ENCODE measurements at places on chromosomes 3 and 15. TPM values are rescaled to one million over a fixed set of nuclear protein-coding genes. Genes with fewer than 3 reads are reported as not detected.

DNA sequence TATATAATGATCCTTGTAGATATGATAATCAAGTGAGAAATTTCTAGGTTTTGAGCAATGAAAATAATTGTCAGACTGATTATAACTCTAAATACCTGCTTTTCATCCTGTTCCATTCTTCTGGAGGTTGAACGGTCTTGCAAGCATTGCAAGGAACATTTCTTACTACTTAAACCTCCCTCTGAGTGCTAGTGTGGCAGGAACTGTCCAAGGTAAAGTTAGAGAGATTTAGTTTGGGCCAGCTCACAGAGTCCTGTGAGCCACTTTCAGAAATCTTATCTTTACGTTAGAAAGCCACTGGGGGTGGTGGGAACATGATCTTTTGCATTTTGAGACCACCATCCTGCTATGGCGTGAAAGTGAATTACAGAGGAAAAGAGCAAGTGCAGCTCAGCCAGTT is 121.1 kb upstream of the NPHP3 start:
- DNase-seq = no peak

GRCh38 chr15:101617390-101617965 is 34.7 kb downstream of the TM2D3 start:
- DNase-seq = no peak

Gene KY
- not detected for total RNA-seq

Gene GXYLT2
- total RNA-seq = 13.3 TPM

Gene PLA2G4E
- not detected for total RNA-seq

Gene PEX11A
- 7.8 TPM for total RNA-seq

DNA sequence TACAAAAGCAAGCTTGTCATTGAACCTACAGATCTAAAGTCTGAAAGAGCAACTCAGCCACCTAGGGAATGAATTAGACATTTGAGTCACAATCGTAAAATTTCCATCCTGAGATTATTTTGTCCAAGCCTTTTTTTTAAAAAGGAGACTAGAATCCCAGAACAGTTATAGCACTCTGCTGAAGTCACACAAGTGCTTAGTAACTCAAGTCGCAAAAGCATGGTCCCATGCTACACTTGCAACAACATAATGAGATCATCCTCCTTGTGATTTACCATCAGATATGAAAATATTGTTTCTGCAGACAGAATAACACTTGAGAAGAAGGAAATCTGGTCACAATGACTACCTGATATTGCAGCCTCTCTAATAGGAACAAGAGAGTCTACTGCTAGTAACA is 106.7 kb downstream of the ZIC4 start:
- DNase-seq = no peak

Gene SLC51B
- total RNA-seq = not detected

GRCh38 chr3:122052968-122053367 is 2.2 kb upstream of the CD86 start:
- DNase-seq = no peak

Gene A4GNT
- not detected for total RNA-seq

Gene PARP15
- not detected for total RNA-seq

Gene CLEC3B
- total RNA-seq = not detected

DNA sequence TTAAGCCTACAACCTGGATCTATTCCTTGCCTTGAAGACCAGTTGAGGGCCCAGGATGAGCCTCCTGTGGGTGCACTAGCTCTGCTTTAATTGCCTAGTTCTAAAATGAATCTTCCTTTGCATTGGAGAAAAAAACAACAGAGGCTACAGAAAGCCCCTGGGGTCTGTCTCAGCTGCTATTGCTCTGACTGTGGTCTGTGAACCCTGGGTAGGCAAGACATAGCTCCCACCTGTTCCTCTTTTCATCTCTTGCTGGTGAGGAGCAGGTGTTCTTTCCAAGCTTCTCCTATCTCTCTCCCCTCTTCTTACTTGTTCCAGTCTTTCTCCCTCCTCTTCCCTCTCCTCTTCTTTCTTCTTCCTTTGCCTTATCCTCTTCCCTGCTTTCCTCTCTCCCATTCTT is 28.8 kb downstream of the RBP2 start:
- DNase-seq = no peak

Gene RHOV
- total RNA-seq = 39.5 TPM

- DNase-seq = peak; percentile 77
Observed at GRCh38 chr3:195286115-195286872, 15.3 kb upstream of the XXYLT1 start.

Gene LRRIQ4
- total RNA-seq = not detected

GRCh38 chr15:63056829-63057228 is 14.3 kb downstream of the TPM1 start:
- no peak for DNase-seq

DNA sequence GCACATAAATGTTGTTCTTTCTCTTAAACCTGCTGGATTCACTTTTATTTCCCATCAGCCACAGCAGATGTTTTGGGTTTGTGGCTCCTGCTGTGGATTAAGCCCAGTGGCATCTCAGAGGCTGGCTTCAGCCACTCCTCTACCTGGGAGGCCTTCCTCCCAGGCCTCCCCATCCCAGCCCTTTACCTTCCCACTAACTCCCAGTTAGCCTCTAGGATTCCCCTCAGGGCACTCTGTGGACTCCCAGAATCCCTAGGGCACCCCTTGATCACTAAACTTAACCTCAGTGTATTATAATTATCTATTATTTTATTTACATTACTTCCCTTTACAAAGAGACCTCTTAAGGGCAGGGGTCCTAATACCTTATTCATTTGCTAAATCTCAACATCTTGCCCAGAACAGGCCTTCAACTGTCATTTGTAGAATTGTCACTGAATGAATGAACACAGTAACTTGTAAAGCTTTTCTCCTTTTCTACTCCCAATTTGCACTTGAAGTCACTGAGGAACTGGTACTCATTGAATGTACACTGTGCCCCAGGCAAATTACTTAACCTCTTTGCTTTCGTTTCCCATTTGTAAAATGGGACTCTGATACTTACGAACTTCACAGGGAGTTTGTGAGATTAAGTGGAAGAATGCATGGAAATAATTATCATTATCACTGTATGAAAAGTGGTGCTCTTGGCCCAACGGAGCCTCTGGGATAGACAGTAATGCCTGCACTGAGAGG is 8.3 kb downstream of the CCDC13 start:
- DNase-seq = no peak

DNA sequence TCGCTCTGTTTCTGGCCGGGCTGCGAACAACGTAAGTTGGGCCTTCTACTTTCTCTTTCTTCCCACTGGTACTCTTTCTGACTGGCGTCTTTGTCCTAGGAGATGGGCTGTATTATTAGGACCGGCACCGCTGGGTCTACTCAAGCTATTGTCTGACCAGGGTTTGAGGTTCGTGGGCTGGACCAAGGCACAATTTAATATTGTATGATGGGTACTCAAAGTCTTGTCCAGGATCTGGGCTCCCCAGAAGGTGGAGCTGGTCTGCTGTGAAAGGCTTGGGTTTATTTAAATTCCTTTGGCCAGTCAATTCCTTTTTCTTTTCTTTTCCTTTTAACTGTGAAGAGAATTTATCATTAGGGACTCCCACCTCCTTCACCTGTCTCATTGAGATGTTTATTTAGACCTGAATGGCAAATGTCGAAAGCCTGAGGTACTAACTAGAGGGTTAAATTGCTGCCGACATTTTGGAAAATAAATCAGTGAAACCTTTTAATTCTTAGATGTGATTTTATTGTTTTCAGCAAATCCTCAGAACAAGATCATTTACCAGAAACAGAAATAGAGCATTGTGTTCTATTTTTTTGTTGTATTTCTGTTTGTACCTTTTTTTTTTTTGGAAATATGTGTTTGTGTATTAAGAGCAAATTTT is 410 bp downstream of the LRRC49 start:
- DNase-seq = peak; percentile 56

- DNase-seq = no peak
Observed at GRCh38 chr15:33256874-33257273, 53.9 kb upstream of the RYR3 start.

Gene HDAC11
- total RNA-seq = 24.2 TPM

GRCh38 chr3:69236812-69237707 is 114.7 kb upstream of the LMOD3 start:
- DNase-seq = no peak

GRCh38 chr15:87935583-87935982 is 321.0 kb downstream of the NTRK3 start:
- no peak for DNase-seq

- no peak for DNase-seq
Observed at GRCh38 chr15:37819191-37819590, 115.2 kb upstream of the TMCO5A start.

Gene CRYGS
- 3.4 TPM for total RNA-seq

GRCh38 chr15:79682851-79683288 is 213.9 kb downstream of the MTHFS start:
- peak; percentile 65 for DNase-seq

Gene SERINC4
- total RNA-seq = not detected

Gene IQCH
- 2.1 TPM for total RNA-seq

DNA sequence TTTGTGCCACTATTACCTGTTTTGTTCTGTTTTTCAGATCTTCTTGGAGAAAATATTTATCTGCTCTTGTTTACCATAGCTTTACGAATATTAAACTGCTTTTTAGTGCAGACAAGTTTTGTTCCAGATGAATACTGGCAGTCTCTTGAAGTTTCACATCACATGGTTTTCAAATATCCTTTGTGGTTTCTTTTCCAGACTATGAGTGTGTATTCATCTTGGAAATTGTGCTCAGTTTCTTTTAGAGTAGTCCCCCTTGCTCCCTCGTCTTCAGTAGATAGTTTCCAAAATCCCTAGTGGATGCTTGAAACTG is 1.2 kb downstream of the PIGB start:
- DNase-seq = no peak

Gene FSIP1
- total RNA-seq = 0.81 TPM

Gene EPB42
- not detected for total RNA-seq

- DNase-seq = no peak
Observed at GRCh38 chr3:30948426-30948825, 54.0 kb upstream of the GADL1 start.

Gene CHAC1
- total RNA-seq = 13.3 TPM

GRCh38 chr3:8972639-8973038 is 9.4 kb upstream of the RAD18 start:
- DNase-seq = peak; percentile 66

DNA sequence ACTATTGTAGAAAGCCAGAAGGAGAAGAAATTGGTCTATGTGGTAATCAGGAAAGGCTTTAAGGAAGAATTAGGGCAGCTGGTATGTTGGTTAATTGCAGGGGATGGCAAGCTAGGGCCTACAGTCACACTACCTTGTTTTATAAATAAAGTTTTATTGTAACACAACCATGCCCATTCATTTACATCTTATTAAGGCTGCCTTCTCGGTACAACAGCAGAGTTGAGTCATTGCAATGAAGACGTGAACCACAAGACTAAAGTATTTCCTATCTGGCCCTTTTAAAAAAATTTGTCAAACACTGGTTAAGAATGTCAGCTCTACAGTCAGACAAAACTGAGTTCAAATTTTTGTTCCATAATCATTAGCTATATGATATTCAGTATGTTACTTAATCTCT is 8.3 kb downstream of the SERPINI1 start:
- no peak for DNase-seq

Gene UPK1B
- not detected for total RNA-seq

GRCh38 chr3:194577986-194578905 is 55.0 kb downstream of the TMEM44 start:
- DNase-seq = peak; percentile 94

GRCh38 chr15:68152342-68152741 is 52.8 kb downstream of the CALML4 start:
- DNase-seq = no peak

- no peak for DNase-seq
Observed at GRCh38 chr15:98596885-98597392, 51.4 kb upstream of the IGF1R start.

DNA sequence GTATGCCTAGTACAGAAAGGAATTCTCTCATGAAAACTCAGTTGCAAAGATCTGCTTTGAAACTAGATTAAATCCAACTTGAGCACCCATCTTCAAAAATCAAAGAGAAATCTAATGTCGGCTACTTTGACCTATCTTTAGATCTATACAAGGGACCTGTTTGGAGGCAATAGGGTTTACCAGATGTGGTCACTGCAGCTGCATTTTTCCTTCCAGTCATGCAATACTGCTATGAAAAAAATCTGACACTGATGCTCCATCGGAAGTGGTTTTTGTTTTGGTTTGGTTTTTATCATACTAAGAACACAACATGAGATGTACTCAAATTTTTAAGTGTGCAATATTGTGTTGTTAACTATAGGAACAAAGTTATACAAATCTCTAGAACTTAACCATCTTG is 169.5 kb downstream of the BCHE start:
- DNase-seq = no peak

DNA sequence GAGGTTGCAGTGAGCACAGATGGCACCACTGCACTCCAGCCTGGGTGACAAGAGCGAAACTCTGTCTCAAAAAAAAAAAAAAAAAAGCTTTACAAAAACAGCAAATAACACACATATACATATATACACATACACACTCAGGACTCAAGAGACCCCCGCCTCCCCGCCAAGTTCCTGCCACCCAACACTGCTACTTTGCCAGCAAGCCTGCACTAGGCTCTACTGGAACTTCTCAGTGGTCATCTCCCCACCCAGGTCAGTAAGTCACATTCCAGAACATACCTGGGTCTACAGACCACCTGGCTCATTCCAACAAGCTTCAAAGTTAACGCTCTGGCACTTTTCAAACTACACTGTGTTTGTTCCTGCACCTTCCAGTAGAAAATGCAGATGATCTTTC is 62.3 kb downstream of the SENP2 start:
- DNase-seq = no peak

- DNase-seq = peak; percentile 98
Observed at GRCh38 chr3:70849911-70850699, 537.7 kb upstream of the MDFIC2 start.

Gene ROBO1
- total RNA-seq = 35.5 TPM

- peak; percentile 68 for DNase-seq
Observed at GRCh38 chr3:17431004-17431403, 311.4 kb downstream of the TBC1D5 start.

DNA sequence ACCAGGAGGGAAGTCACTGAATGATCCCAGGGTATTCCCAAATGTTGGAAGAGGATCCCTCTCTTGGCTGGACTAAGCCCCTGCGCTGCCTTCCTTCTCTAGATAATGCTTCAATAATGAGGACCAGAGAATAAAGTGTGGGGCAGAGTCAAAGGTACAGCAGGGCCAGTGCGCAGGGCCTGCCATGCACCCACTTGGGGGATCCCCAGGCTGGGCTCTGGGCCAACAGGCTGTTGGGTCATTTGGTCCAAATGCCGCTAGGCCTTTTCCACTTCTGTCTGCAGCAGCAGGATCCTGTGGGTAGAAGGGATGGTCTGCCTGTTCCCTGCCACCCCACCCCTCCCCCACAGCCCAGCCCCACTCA is 5.7 kb upstream of the CLK3 start:
- no peak for DNase-seq

- DNase-seq = no peak
Observed at GRCh38 chr3:58152225-58153015, 58.4 kb downstream of the DNASE1L3 start.
